NCI-H146 (cell line): ENCODE measurements at places on chromosomes 6 and 20.
A peak's percentile ranks its signal among the peaks of the same experiment; 100 is the strongest.

DNA sequence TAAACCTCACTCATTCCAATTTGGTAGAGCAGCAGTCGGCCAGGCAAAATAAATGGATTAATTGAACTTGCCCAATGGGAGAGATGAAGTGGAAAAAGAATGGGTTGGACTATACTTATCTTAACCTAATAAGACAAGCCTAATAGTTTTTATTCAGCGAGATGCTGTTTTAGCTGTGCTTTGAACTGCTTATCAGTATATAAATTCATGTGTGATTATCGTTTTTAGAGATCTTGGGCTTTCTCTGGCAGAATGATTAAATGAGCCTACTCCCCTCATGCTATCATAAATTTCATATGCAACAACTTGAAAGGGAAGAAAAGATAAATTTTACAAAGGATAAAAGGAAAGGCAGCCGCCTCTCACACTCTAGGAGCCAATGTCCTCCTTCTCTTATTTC lies 59.8 kb downstream of the SNAP25 start:
- DNase-seq: no peak

DNA sequence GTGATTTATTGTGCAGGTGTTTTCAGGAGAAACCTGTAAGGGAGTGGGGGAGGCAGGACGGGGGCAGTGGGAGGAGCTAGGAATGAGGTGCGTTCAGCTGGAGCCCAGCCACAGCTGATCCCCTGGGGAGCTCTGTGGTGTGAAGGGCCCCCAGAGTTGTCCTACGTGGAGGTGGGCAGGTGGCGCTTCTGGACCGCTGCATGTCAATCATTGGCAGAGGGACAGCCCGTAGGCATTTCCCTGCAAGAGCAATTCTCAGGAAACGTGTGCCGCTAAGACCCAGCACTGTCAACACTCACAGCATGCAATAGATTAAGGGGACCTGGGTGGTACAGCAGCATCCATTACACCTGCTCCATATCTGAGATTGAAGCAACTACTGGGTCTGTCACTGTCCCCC lies 88.0 kb downstream of the PRND start:
- peak; percentile 73 for DNase-seq

- no peak for DNase-seq
Observed at GRCh38 chr20:3171391-3172125, 1.8 kb downstream of the LZTS3 start.

DNA sequence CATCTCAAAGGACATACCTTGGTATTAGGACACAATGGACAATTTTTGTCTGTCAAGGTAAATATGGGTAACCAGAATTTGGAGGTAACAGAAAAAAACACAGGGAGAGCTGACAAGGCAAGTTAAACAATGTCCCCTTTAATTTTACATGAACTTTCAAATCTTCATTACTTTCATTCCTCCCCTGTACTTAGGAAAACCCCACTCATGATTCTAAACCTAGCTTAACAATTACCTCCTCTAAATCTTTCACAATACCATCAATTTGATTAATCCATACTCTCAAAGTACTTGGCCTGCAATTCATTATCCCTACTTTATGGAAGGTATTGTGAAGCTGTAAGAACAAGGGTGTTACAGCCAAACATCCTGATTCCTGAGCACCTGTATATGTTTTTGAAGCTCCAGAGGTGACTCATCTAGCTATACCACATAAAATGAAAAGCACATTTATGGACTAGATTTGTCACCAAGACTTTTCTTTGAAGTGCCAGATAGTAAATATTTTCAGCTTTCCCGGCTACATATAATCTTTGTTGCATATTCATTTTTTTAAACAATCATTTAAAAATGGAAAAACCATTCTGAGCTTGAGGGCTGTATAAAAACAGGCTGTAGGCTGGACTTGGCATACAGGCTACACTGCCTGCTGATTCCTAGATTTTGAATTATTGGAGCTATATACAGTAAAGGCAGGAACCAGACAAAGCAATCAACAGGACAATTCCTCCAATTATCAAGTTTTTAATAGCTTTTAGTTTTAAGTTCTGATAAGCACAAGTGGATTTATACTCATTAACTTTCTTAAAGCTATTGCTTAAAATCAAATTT lies 22.9 kb downstream of the DEK start:
- DNase-seq: no peak

DNA sequence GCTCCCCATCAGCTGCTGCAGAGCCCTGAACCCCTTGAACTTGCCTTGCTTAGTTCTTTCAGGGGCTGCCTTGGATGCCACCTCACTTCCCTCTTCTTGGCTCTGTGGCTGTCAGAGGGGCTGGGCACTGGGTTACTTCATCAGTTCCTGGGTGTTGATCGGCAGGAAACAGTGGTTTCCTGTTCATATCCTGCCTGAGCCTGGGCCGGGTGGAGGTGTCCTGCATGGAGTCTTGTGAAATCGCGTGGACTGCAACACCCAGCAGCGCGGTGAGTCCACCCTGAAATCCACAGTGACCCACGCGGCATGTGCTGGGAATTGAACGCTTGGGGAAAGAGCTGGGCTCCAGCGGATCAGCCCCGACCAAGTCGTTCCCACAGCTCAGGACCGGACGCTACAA lies 97.5 kb downstream of the CDH26 start:
- DNase-seq: no peak

- DNase-seq: no peak
Observed at GRCh38 chr20:34985461-34986310, 30.0 kb downstream of the MYH7B start.

GRCh38 chr6:45586216-45587171 lies 208.8 kb upstream of the SUPT3H start:
- no peak for DNase-seq

- peak; percentile 67 for DNase-seq
Observed at GRCh38 chr6:156598855-156599180, 178.4 kb upstream of the ARID1B start.
